ENCODE measurements at places on chromosomes 12 and 14. TPM values are rescaled to one million over a fixed set of nuclear protein-coding genes. Genes with fewer than 3 reads are reported as not detected.

CCDC196 gene
- polyA plus RNA-seq = not detected

GLIPR1L2 gene
- polyA plus RNA-seq = 3.6 TPM

ZC2HC1C gene
- 7.1 TPM for polyA plus RNA-seq

GRIN2B gene
- polyA plus RNA-seq = 0.99 TPM

KRT5 gene
- 1.4 TPM for polyA plus RNA-seq

RPL6 gene
- 2,336 TPM for polyA plus RNA-seq

GLIPR1L1 gene
- polyA plus RNA-seq = not detected

OR10G3 gene
- polyA plus RNA-seq = not detected

DEPDC4 gene
- polyA plus RNA-seq = 1.9 TPM

SCN8A gene
- polyA plus RNA-seq = 2.3 TPM

DNA sequence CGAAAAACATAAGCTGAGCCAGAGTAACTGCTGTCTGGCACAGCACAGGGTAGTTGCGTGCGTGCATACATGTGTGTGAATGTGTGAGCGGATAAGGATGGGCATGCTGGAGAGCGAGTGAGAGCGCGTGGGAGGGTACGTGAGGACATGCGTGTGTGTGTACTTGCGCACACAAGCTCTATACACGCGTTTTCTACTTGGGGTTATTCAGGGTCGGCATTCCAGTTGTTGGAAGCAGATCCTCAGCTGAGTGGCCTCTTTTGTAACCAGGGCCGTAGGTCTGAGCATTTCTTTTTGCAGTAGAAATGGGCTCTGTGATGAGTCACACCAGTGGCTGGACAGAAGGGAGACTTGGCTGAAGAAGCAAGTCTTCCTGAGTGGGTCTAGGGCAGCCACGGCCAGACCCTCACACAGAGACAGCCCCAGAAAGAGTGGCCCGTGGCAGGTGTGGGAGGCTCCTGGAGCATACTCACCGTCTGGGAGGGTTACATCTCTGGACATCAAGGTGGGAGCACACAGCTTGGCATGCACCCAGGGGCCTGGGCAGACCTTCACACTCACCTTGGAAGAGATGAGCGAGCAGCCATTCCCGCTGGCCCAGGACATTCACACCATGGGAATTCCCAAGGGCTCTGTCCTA, 78.0 kb downstream of the LRRC74A start:
- no peak for DNase-seq

DNA sequence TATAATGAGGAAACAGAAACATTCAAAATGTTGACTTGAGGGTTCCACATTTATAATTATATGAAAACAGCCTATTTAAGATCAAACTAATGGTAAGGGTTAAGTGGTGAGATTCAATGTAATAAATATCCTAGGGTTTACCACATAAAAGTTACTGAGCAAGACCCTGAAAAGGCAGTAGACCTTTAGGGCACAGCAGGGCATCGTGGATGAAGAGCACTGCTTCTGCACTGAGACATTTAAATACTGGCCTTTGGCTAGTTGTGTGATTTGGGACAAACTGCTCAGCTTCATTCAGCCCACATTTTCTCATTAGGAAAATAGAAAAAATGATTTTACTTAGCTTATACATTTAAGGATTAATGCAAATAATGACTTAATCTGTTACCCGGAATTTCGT, 42.0 kb downstream of the CNTN1 start:
- no peak for DNase-seq

GRCh38 chr14:74348735-74349463, 628 bp downstream of the VRTN start:
- no peak for DNase-seq

GRCh38 chr14:56895154-56895553, 84.9 kb upstream of the OTX2 start:
- DNase-seq = no peak

DNA sequence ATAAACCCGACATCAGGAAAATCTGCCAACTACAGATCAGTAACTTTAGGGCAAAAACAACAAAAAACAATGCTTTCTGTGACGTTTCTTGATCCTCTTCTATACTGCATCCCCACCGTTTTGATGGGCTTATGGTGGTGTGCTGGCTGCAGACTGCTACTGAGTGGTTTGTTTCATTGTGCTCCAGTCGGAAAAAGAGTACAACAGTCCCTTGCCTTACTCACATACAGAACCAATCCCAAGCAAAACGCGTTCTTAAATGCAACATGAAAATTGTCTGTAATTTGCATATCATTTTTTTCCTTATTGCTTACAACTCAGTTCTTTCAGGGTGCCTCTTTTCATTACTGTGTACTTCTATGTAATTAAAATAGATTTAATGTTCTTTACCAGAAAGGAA, 2.3 kb downstream of the ETV6 start:
- DNase-seq = no peak

DNA sequence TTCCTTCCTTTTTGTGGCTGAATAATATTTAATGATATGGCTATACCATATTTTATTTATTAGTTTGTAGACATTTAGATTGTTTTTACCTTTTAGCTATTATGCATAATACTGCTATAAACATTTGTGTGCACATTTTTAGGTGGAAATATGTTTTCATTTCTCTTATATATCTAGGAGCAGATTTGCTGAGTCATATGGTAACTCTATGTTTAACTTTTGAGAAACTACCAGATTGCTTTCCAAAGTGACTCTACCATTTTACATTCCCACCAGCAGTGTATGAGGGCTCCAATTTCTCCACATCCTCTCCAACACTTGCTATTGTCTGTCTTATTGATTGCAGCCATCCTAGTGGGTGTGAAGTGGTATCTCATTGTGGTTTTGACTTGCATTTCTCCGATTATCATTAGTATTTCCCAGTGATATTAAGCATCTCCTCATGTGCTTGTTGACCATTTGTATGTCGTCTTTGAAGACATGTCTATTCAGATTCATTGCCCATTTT, 160.2 kb downstream of the KICS2 start:
- no peak for DNase-seq

DNA sequence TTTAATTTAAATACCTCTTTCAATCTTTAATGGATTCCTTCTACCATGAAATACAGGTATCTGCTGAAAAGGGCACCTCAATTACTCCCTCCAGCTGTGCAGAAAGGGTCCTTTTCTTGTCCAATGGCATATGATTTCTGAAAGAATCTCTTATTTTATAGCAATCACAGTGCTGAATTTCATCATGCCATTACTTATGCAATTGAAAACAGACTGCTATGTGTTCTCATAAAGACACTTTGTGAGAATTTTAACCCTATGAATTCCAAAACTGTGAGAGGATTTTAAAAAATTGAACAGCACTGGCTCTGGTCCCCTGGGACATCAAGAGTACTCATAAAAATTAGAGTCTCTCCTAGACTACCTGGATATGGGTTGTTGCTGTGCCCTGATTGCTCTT, 45.9 kb upstream of the CNOT2 start:
- DNase-seq = no peak

DNA sequence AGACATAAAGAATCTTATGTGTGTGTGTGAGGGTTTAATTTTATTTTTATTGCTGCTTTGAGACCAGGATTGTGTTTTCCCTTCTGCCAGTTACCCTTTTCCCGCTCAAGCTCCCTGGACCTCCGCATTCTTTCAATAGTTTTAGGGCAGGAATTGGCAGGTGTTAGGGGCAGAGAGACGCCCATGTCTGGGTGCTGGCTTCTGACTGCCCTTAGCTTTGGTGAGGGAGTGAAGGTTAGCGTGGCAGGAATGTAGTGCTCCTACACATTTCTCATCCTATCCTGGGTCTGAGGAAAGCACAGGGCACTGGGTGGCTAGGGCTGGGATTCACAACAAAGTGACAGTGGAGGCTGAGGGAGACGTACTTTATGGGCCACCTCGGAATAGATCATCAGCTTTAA, 428.1 kb downstream of the ZFP36L1 start:
- DNase-seq = no peak

GRCh38 chr14:55869397-55870049, 248.7 kb upstream of the PELI2 start:
- DNase-seq = no peak

DNA sequence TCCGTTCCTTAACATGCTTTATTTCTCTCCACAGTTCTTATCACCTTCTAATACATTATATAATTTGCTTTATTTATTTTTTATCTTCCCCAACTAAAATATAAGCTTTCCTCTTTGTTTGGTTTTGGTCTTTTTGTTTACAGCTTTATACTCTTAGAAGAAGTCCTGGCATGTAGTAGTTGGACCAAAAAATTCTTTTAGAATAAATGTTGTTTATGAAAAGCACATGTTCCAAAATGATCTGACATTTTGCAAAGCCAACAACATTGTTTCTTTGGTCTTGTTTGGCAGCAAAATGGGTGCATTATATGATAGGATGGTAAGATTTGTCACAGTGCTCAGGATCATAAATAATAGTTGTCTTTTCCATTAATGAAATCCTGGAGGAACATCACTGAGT, 312.5 kb downstream of the LRIG3 start:
- DNase-seq = no peak

DNA sequence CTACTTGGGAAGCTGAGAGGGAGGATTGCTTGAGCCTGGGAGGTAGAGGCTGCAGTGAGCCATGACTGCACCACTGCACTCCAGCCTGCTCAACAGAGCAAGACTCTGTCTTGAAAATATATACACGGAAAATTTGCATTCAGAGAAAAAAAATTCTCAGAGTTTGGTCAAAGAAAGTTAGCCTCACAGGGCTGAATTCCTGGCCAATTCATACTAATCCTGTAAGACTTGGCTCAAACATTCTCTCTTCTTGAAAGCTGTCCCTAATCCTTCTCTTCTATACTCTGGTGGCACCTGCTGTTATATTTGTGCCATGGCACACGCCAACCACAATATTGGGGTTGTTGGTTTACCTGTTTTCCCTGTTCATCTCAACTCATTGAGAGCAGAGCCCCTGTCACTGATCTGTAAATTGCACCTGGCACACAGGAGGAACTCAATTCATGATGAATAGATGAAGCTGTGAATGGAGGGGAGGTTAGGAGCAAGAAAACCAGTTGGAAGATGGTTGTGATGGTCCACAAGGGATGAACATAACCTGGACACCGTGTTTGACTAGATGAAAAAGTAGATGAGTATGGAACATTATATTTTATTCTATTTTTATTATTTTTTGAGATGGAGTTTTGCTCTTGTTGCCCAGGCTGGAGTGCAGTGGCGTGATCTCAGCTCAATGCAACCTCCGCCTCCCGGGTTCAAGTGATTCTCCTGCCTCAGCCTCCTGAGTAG, 36.8 kb upstream of the SPTSSA start:
- no peak for DNase-seq

GRCh38 chr14:90828642-90829487, 12.6 kb upstream of the TTC7B start:
- DNase-seq = no peak

DNA sequence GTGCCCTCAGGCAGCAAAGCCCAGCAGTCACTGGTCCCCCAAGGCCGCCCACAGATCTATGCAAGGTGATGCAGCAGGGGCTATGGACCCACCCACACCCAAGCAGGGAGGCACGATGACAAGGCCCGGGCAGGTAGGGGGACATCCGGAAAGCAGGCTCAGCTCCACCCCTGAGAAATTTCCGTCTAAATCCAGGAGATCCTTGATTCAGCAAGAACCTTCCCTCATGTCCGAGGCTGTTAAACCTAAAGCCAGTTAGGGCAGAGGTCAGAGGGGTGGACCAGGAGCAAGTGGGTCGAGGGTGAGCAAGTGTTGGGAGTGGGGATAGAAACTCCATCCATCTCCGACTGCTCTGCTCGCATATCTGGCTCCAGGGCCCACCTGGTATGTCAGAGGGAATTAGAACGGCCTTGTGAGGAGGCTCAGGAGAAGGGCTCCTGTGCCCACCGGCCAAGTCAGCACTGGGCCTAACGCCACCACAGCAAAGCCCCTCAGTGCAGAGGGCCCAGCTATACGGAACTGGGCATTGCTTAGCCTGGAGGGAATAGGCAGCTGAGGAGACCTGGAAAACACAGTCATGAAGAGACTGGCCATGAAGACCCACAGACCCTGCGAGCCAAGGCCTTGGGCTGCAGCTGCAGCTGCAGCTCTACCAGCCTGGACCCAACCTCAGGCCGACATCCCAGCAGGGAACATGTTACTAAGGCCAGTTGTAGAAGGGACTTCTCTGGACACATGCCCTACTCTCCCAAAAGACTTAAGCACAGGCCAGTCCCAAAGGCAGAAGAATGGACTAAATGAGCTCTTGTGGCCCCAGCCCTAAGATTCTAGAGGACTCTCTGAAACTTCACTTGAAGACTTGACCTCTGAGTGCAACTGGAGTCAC, 34.3 kb downstream of the DAD1 start:
- DNase-seq = no peak

DNA sequence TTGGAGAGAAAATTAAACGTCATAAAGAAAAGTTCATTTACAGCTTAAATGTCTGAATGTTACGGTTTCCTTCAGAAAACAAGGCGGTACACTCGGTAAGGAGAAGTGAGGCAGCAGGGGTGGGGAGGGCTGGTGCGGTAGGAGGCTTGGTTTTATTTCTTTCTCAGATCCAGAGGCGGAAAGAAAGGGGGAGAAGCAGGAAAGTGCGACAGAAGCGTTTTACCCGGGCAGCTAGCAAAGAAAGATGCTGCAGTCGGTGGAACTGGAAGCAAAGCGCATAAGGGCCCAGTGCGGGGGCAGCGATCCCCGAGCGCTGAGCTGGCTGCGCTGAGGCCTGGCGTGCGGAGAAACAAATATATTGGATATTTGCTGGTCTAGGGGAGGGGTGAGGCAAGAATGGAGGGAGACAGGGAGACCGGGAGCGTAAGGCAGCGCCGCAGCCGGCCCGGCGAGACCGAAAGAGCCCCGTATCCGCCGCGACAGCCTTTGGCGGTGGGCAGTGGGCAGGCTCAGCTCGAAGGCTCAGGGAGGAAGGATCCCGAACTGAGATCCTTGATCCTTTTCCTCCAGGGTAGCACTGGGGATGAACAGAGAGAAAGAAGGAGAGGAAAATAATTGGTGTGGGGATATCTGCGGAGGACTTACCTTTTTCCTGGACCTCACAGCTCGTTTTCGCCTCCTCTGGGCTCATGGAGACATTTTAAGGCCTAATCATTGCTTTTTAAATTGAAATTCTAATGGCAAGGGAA, 6.4 kb upstream of the HOXC11 start:
- DNase-seq = no peak

DNA sequence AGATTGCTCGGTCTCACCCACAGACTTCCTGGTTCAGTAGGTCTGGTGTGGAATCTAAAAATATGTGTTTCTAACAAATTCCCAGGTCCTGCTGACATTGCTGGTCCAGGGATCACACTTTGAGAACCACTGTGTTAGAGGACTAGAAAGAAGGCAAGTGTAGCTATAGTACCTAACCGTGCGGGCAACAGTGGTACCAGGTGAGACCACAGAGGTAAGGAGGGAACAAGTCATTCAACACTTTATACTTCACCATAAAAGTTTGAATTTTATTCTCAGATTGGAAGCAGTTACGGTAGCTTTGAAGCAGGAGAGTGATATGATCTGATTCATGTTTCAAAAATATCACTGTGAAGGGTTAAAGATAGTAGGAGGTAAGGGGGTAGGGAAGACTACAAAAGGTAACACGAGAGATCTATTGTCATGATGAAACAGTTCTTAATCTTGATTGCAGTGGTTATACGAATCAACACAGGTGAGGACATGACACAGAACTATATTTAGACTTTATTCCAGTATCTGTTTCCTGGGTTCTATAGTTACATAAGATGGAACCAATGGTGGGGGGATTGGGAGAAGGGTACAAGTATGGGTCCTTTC, 73.5 kb downstream of the CDK17 start:
- DNase-seq = no peak

GRCh38 chr14:80955416-80955941, at the start of gene TSHR:
TSHR (plus strand) TSS chr14:80955621; CDS start chr14:80955681, 60 bp downstream.
- DNase-seq = no peak

- DNase-seq = no peak
Measured at GRCh38 chr14:75987201-75987970, 1.8 kb downstream of the IFT43 start.

GRCh38 chr14:95493503-95493902, 22.9 kb downstream of the SYNE3 start:
- no peak for DNase-seq

All from left renal pelvis (tissue), 4 donors.